Activated CD4-positive, alpha-beta memory T cell treated with anti-CD3 and anti-CD28 coated beads, Interleukin-2, amount 10 ng/mL, durations not matched to agents 7 days and 5 days (primary cell): ENCODE measurements at places on chromosomes 7 and 10.
A peak's percentile ranks its signal among the peaks of the same experiment; 100 is the strongest.

- peak; percentile 28 for DNase-seq
Measured at GRCh38 chr10:46787321-46787615, 124.0 kb upstream of the PTPN20 start.

- DNase-seq = no peak
Measured at GRCh38 chr7:78379148-78379547, 580.6 kb downstream of the PHTF2 start.

- no peak for DNase-seq
Measured at GRCh38 chr7:28434510-28434909, 22.2 kb downstream of the CREB5 start.

- no peak for DNase-seq
Measured at GRCh38 chr10:22133749-22134624, 83.8 kb downstream of the EBLN1 start.

- DNase-seq = no peak
Measured at GRCh38 chr10:91983416-91983815, 59.8 kb downstream of the BTAF1 start.

DNA sequence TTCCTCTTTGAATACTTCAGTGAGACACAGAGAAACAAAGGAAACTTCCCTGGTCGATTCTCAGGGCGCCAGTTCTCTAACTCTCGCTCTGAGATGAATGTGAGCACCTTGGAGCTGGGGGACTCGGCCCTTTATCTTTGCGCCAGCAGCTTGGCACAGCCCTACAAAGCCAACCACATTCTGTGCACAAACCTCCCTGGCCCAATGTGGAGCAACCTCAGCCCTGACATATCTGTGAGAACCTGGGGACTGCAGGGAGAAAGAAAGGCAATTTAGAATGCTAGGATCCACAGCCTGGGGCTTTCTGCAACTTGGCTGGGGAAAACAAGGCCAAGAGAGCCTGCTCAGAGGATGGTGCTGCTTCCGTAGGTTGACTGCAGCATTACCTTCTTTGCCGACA, 63.5 kb upstream of the PRSS58 start:
- no peak for DNase-seq

DNA sequence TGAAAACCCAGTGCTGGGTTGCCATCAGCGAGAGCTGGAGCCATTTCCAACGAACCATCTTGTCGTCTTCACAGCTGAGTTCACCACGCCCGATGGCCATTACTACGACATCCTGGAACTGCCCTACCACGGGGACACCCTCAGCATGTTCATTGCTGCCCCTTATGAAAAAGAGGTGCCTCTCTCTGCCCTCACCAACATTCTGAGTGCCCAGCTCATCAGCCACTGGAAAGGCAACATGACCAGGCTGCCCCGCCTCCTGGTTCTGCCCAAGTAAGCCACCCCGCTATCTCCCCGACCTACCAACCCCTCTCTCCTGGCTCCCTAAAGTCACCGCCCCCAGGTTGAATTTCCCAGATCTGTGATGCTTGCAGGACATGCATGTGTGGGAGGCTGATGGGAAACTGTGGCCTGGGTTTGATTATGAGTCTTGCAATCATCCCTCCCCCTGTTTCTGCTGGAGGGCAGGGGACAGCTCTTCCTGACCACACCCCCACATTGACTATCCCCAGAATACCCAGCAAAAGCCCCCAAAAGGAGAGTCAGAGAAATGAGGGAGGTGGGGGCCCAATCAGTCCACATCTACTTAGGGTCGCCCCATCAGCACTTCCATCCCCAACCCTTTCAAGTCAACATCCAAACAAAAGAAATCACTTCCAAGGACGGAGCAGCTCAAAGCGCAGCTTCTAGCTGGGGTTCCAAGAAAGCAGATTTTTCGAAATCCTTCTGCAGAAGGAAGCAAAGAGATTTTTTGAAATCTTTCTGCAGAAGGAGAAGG, 6.9 kb downstream of the SERPINE1 start:
- DNase-seq = no peak

GRCh38 chr7:158072991-158073730, 514.5 kb downstream of the PTPRN2 start:
- DNase-seq = no peak

- DNase-seq = no peak
Measured at GRCh38 chr7:133934977-133935330, 192.2 kb upstream of the LRGUK start.

DNA sequence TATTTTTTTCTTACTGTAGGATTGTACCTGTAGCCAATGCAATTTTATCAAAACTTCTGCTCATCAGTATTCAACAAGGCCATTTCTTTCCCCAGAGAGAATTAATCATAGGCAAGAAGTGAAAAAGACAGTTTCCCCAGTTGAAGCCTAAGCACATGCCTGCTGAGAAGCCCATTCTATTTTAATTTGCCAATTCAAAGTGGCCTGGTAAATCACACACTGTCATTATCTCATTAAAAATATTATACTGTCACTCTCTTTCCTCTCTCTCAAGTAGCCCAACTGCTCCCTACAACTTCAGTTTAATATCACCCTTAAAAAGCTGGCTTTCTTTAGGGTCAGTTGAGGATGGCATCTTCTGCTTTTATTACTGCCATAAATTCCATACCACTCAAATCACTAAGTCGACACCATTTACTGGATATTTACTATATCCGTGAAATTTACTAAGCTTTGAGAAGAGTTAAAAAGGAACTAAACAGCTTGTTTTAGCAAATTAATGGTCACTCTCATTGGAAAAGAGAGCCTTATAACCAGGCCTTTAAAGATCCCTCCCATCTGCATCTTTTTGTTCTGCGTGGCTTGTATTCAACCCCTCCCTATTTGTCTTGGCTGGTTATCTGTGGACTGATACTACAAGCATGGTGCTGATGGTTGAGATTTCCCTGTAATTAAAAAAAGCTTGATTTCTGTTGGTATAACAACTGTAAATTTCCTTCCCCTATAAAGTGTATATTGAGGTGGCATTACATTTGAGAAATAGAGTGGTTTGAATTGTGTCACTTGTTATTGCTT, 30.6 kb downstream of the COL28A1 start:
- no peak for DNase-seq

GRCh38 chr10:126270111-126270510, 118.2 kb downstream of the ADAM12 start:
- DNase-seq = no peak

DNA sequence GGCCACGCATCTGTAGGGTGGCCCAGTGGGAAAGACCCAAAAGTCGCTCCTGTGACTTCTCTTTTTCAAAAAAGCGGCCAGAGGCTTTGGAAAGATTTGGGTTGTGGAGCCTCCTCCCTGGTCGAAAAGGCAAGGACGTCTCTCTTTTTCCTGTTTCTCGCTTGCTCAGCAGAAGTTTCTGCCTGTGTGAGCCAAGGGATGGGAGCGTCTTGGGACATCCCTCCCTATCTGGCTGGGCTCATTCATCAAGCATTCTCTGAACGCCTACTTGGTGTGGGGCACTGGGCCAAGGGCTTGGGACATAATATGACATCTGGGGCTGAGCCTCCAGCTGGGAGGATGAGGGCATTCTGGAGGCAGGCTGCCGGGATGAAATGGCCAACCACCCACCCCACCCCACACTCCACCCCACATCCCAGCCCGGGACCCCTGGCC, 120.9 kb downstream of the C10orf105 start:
- DNase-seq = no peak
